BJ (cell line): ENCODE measurements at places on chromosomes 13 and 19.

DNA sequence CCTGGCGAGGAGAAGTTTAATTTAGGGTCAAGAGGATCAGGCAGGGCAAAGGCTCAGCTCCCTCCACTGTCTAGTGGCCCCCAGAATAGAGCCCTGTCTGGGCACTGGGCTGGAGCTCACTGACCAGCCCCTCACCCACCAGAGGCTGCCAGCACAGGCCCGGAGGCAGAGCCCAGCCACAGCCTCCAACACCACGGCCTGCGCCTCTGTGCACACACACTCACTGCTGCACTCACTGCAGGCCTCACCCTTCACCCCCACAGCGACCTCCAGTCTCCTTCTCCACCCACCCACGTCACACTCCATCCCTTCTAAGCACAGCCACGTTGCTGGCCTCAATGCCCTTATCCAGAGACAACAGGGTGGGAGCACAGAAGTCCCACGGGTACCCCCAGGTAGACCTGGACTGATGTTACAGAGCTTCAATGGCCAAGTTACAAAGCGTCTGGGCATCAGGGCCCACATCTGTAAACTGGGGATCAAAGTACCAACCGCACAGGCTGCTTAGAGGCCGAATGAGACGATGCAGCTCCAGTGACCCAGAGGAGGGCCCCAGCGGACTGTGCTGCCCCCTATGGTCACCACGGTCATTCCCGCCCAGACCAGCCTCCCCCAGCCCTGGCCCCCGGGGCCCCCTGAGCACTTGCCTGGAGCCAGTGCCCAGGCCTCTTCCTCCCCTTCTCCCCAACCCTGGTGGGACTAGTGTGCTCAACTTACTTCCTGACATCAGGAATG is 4.5 kb upstream of the PRKD2 start:
- no peak for DNase-seq

GRCh38 chr13:42259515-42259914 is 12.4 kb upstream of the AKAP11 start:
- DNase-seq, result no peak

DNA sequence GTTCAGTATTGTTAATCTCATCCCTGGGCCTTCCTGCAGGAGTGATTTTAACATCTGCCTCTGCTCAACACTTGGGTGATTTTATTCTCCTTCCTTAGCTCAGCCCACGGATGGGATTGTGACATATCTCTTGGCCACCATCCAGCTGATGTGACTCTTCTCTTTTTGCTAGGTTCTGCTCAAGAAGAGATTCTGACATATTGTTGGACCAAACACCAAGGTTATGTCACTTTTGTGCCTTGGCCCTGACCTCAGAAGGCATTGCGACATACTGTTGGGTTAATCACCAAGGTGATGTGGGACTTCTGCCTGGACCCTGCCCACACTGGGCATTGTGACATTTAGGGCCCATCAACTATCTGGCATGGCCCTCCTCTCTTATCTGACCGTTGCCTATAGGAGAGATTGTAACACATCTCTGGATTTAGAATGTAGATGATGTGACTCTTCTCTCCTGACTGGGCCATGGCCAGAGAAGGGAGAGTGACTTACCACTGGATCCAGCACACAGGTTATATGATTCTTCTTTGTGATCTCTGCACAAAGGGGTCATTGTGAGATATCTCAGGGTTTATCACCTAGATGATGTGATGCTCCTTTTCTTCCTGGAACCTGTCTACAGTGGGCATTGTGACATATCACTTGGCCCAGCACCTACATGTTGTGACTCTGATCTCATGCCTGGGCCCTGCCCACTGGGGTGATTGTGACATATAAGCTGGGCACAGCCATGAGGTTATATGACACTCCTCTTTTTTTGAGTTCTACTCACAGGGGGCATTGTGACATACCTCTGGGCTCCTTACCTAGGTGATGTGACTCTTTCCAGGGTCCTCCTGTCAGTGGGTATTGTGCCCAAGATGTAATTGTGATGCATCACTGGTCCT is 88.8 kb downstream of the ZNF429 start:
- DNase-seq, result no peak

GRCh38 chr19:33192010-33192409 is 2.1 kb upstream of the LRP3 start:
- no peak for DNase-seq

DNA sequence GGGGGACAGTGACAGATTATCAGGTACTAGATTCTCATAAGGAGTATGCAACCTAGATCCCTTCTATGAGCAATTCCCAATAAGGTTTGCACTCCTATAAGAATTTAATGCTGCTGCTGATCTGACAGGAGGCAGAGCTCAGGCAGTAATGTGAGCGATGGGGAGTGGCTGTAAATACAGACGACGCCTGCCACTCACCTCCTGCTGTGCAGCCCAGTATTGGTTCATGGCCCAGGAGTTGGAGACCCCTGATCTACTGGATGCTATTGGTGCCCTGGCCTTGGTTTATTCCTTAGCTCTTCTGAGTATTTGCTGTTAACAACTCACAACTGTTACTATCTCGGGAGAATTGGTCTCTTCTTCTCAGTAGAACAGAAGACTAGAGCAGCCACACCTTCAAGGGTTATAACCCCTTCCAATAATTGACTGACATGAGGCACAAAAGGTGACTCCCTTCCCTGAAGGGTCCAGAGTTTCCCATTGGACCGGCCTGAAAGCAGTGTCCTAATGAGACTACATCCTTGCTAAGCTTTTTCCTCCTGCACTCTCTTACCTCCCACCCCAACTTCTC is 35.0 kb upstream of the RBM26 start:
- no peak for DNase-seq
